ENCODE measurements at places on chromosomes 1 and 21.

GRCh38 chr1:116855773-116856201, 53.9 kb upstream of the PTGFRN start:
- peak; percentile 68 for DNase-seq

GRCh38 chr1:222768592-222768991, 31.6 kb downstream of the FAM177B start:
- DNase-seq, result no peak

GRCh38 chr1:53929246-53929960, 16.1 kb downstream of the IFT25 start:
- DNase-seq, result peak; percentile 11

DNA sequence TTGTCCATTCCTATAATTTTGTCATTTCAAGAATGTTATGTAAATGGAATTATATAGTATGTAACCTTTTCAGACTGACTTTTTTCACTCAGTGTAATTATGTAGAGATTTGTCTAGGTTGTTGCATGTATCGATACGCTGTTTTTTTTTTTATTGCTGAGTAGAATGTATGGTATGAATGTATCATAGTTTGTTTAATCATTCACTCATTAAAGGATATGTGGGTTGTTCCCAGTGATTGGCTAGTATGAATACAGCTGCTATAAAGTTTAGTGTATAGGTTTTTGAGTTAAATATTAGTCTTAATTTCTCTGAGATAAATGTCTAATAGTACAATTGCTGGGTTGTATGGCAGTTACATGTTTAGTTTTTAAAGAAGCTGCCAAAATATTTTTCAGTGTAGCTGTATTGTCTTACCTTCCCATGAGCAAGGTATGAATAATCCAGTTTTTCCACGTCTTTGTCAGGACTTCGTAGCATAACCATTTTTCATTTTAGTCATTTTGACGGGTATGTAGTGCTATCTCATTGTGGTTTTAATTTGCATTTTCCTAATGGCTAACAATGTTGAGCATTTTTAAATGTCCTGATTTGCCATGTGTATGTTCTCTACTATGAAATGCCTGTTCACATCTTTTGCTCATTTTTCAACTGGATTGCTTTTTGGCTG, 22.4 kb downstream of the CASQ2 start:
- no peak for DNase-seq

DNA sequence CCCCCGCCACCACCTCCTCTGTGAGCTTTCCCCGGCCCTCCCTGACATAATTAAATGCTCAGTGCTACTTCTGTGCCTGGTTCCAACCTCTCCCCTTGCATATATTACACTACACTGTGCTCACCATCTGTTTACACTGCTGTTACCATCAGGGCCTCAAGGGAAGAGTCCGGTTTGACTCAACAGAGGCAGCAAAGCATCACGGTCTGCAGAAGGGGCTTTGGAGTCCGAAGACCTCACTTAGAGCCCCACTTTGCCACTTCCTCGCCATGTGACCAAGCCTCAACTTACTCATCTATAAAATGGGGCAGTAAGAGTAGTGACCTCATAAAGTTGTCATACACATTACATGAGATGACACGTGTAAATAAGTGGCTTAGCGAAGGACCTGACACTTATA, 27.4 kb downstream of the KCNN3 start:
- DNase-seq, result no peak
